Sigmoid colon (tissue), 7 donors: ENCODE measurements at places on chromosomes 6 and 20. TPM values are rescaled to one million over a fixed set of nuclear protein-coding genes. Genes with fewer than 3 reads are reported as not detected.

- no peak overlapping the region for H3K27ac ChIP-seq
- no peaks in the 10 kb centered on the region for H3K27me3 ChIP-seq
- H3K36me3 ChIP-seq: no peaks in the 10 kb centered on the region
These were observed 3.9 kb upstream of the BPIFA2 start for GRCh38 chr20:33163856-33164762.

DNA sequence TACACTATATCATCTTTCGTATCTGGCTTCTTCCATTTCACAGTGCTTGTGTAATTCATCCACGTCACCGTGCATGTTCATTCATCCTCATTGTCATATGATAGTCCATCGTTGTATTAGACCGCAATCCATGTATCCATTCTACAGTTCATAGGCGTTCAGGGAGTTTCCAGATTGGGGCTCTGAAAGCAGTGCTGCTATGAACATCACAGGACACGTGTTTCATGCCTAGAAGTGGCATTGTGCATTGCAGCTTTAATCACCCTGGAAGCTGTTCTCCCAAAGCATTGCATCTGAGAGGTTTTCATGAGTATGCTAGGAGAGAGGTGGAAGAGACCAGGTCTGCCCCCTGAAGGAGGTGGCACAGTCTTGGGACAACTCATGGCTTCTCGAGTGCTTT is 35.3 kb downstream of the BMP7 start:
- no peak overlapping the region for H3K27ac ChIP-seq
- peaks cover 13% of the 10 kb centered on the region for H3K27me3 ChIP-seq
- no peak overlapping the region for H3K4me3 ChIP-seq
- no peaks in the 10 kb centered on the region for H3K36me3 ChIP-seq
- no peaks in the 10 kb centered on the region for H3K4me1 ChIP-seq
- DNase-seq: no peak

GRCh38 chr20:53879048-53879684 is 191.2 kb downstream of the BCAS1 start:
- H3K36me3 ChIP-seq: no peaks in the 10 kb centered on the region
- no peak overlapping the region for H3K27ac ChIP-seq
- DNase-seq: no peak
- no peaks in the 10 kb centered on the region for H3K4me1 ChIP-seq
- no peak overlapping the region for H3K4me3 ChIP-seq

GRCh38 chr20:24588725-24589340 is 119.4 kb downstream of the SYNDIG1 start:
- no peak overlapping the region for H3K27ac ChIP-seq
- DNase-seq: no peak
- H3K4me3 ChIP-seq: no peak overlapping the region
- H3K4me1 ChIP-seq: no peaks in the 10 kb centered on the region
- H3K36me3 ChIP-seq: no peaks in the 10 kb centered on the region
- no peaks in the 10 kb centered on the region for H3K27me3 ChIP-seq

DNA sequence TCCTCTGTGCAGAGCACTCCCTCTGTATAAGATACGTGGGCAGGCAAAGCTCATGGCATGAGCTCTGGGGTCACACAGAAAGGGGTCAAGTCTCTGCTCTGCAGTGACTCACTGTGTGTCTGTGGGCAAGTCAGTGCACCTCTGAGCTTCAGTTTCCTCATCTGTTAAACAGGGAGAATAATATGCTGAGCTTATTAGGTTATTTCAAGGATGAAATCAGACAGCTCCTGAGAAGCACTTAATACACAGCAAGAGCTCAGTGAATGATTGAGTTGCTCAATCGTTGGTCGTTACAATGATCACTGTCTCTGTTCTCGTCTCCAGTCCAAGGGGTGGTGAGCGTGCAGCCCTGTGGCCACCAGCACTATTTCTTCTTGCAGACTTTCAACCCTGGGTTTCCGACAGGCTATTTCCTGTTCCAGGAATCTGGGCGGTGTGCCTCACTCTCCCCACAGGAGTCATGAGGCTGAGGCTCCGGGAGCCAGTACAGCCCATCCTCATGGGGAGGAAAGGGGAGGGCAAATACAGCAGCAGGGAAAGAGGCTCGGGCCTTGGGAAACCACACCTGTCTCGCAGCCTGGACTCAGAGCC is 28.9 kb downstream of the KIAA1755 start:
- H3K27me3 ChIP-seq: no peaks in the 10 kb centered on the region
- H3K4me3 ChIP-seq: no peak overlapping the region
- H3K27ac ChIP-seq: no peak overlapping the region
- DNase-seq: peak; percentile 89

GRCh38 chr6:169445661-169446581 is 192.3 kb upstream of the THBS2 start:
- H3K36me3 ChIP-seq: no peaks in the 10 kb centered on the region
- H3K4me3 ChIP-seq: no peak overlapping the region
- H3K27me3 ChIP-seq: no peaks in the 10 kb centered on the region
- H3K4me1 ChIP-seq: no peaks in the 10 kb centered on the region
- DNase-seq: no peak
- H3K27ac ChIP-seq: no peak overlapping the region

DNA sequence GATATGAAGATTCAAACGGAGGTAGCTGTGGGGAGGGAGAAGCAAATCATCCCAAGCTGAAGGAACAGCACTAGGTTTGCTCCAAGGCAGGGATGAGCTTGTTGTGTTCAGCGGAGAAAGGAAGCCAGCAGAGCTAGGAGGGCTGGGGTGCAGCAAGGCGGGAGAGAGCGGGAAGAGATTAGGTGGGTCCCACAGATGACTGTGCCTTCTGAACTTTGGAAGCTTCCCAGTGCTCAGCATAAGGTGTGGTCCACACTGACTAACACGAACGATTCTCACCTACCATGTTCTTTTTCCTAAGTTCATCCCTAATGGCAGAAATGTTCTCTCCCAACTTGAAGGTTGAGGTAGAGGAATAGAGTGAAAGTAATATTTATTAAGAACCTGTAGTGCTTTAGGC is 1.2 kb downstream of the RAE1 start:
- peak overlapping the region; percentile 91 for H3K27ac ChIP-seq
- peak overlapping the region; percentile 93 for H3K4me3 ChIP-seq
- H3K4me1 ChIP-seq: no peaks in the 10 kb centered on the region
- DNase-seq: no peak
- peaks cover 15% of the 10 kb centered on the region for H3K36me3 ChIP-seq

DNA sequence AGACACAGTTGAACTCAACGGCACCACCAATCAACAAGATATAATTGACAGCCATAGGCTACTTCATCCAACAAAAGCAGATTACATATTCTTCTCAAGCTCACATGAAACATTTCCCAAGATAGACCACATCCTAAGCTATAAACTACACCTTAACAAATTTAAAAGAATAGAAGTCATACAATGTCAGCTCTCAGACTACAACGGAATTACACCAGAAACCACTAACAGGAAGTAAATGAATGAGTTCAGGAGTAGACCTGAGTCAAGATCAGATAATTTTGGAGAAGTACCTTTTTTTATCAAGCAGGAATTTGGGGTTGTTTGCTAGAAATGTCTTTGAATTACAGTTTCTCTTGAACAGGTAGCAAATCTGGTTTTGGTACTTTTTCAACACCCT is 237.8 kb downstream of the TBX18 start:
- no peak for DNase-seq
- no peak overlapping the region for H3K27ac ChIP-seq
- no peak overlapping the region for H3K4me3 ChIP-seq

DNA sequence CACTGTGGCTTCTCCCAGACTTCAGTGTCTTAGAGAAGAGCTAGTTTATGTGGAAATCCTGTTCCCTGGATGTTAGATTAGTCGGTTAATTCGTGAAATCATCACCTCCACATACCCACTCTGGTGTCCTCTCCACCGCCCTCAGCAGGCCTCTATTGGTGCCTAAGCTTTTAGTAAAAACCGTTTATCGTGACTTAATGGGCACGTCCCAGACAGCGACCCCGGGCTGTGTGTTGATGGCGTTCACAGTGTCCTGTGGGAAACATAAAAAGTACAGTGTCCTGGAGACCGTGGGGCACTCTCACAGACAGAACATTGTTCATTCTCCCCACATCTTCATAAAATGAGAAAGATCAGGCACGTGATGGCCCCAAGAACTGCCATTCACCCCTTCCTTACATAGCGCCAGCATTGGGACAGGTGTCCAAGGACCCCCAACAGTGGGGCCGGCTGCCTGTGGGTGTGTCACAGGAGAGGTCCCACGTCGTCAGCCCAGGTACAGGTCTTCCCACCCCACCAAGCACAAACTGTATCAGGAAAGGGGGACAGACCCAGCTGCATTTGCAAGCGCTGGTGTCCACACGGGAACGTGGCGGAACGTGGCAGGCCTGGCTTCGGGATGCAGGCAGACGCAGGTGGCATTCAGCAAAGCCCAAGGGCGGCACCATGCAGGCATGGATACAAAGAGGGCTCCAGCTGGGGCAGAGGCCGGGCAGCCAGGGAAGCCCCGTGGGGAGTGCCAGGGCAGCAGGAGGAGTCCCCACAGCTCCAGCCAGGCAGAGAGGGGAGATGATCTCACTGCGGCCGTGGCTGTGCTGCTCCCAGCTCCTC is 237.7 kb downstream of the DLL1 start:
- H3K4me3 ChIP-seq: no peak overlapping the region
- H3K27ac ChIP-seq: no peak overlapping the region
- no peaks in the 10 kb centered on the region for H3K4me1 ChIP-seq
- no peaks in the 10 kb centered on the region for H3K27me3 ChIP-seq
- no peaks in the 10 kb centered on the region for H3K36me3 ChIP-seq

GRCh38 chr6:169019727-169020491 is 233.7 kb downstream of the THBS2 start:
- no peaks in the 10 kb centered on the region for H3K36me3 ChIP-seq
- H3K27ac ChIP-seq: no peak overlapping the region
- no peak overlapping the region for H3K4me3 ChIP-seq

GRCh38 chr20:44182135-44182765 is 4.7 kb downstream of the JPH2 start:
- H3K4me1 ChIP-seq: peaks cover 49% of the 10 kb centered on the region
- DNase-seq: no peak
- peak overlapping the region; percentile 73 for H3K4me3 ChIP-seq
- peak overlapping the region; percentile 96 for H3K27ac ChIP-seq
- H3K36me3 ChIP-seq: no peaks in the 10 kb centered on the region

GRCh38 chr6:110617057-110617456 is 140.6 kb upstream of the SLC22A16 start:
- no peaks in the 10 kb centered on the region for H3K27me3 ChIP-seq
- no peak overlapping the region for H3K4me3 ChIP-seq
- H3K27ac ChIP-seq: no peak overlapping the region
- no peak for DNase-seq

- H3K4me1 ChIP-seq: no peaks in the 10 kb centered on the region
- H3K27me3 ChIP-seq: no peaks in the 10 kb centered on the region
- DNase-seq: no peak
- no peak overlapping the region for H3K27ac ChIP-seq
- no peaks in the 10 kb centered on the region for H3K36me3 ChIP-seq
- H3K4me3 ChIP-seq: no peak overlapping the region
These were observed 50.4 kb downstream of the HMGCLL1 start for GRCh38 chr6:55528624-55529023.

The SEC63 gene
- polyA plus RNA-seq: 4.9 TPM

The CTAGE9 gene
- not detected for polyA plus RNA-seq

The LAMA2 gene
- polyA plus RNA-seq: 4.5 TPM

The UBD gene
- 207 TPM for polyA plus RNA-seq
